Activated CD8-positive, alpha-beta T cell treated with anti-CD3 and anti-CD28 coated beads for 36 hours (primary cell): ENCODE measurements at places on chromosomes 7 and 10. TPM values are rescaled to one million over a fixed set of nuclear protein-coding genes. Genes with fewer than 3 reads are reported as not detected.
A peak's percentile ranks its signal among the peaks of the same experiment; 100 is the strongest.

The GPR85 gene
- not detected for total RNA-seq

The GRM8 gene
- not detected for total RNA-seq

The SLC39A12 gene
- total RNA-seq: not detected

DNA sequence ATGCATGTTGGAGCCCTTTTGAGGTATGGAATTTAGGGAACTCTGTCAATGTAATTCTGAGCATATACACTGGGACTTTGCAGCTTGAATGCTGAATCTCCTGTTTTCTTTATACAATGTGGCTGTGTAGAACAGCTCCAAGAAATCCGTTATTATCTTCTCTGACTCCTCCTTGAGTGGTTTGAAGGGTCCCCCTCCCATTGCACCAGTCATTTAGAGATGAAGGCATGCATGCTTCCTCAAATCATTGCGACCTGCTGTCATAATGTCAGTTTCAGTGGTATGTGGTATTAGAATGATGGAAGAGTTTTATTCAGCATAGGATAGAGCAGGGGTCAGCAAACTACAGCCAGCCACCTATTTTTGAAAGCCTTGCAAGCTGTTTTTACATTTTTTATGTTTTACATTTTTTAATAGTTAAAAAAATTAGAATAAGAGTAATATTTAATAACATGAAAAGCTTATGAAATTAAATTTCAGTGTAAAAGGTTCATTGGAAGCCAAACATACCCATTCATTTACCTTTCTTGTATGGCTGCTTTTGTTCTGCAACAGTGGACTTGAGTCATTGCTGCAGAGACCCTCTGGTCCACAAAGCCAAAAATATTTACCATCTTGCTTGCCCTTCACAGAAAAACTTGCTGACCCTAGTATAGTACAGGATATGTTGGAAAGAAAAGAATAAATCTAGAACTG is 8.1 kb downstream of the STK17A start:
- peak; percentile 77 for DNase-seq
- peak overlapping the region; percentile 46 for H3K4me3 ChIP-seq
- H3K27ac ChIP-seq: peak overlapping the region; percentile 86
- peaks cover 17% of the 10 kb centered on the region for H3K36me3 ChIP-seq
- no peaks in the 10 kb centered on the region for H3K27me3 ChIP-seq

DNA sequence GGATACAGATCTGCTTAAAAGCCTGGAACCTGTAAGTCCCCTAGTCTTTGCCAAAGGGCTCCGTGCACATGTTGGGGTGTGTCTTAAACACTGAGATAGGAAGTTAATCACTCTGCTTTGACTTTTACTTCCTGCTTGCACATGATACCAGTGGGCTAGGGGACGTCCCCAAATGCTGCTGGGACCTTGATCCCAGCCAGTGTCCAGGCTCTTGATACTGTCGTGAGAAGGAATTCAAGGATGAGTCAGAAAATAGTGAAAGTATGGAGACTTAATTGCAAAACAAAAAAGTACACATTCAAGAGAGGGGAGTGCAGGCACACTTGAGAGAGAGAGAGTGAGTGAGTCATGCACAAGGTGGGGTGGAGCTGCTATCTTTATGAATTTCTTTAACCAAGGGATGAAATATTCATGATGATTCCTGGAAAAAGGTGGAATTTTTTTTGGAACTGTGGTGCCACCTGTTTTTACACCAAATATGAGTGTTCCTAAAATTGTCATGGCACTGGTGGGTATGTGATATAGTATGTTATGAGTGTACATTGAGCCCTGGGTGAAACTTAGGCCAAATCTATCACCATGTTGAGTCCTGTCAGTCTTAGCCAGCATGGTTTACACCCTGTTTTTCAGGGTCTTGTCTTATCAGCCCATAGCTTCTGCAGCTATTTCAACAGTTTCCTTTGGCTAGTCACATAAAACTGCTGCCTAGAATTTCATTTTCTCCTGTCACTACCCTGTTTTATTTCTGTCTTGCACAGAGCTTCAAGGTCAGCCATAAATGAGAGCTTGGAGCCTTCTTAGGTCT is 88.3 kb upstream of the CYP26C1 start:
- no peak overlapping the region for H3K4me3 ChIP-seq
- DNase-seq: no peak
- no peaks in the 10 kb centered on the region for H3K27me3 ChIP-seq
- no peak overlapping the region for H3K27ac ChIP-seq

GRCh38 chr7:665736-666453 is 60.6 kb upstream of the DNAAF5 start:
- no peaks in the 10 kb centered on the region for H3K27me3 ChIP-seq

DNA sequence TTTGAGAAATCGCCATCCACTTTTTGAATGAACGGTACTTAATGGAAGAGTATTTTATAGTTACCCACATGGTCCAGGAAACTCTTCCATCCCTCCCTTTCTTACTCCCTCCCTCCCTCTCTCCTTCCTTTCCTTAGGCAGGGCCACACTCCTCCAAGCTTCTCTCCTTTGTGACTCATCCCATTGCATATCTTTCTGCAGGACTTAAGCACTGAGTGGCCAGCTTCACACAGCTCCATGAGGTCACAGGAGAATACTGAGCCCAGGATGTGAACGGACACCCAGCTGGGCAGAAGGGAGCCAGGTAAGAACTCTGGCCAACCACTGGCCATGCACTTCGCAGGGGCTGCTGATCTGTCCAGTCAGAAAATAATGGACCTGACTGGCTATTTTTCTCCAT is 189.7 kb upstream of the ADCY1 start:
- H3K4me1 ChIP-seq: no peaks in the 10 kb centered on the region
- no peak overlapping the region for H3K27ac ChIP-seq
- H3K4me3 ChIP-seq: no peak overlapping the region
- peaks cover 3% of the 10 kb centered on the region for H3K27me3 ChIP-seq
- no peaks in the 10 kb centered on the region for H3K36me3 ChIP-seq

DNA sequence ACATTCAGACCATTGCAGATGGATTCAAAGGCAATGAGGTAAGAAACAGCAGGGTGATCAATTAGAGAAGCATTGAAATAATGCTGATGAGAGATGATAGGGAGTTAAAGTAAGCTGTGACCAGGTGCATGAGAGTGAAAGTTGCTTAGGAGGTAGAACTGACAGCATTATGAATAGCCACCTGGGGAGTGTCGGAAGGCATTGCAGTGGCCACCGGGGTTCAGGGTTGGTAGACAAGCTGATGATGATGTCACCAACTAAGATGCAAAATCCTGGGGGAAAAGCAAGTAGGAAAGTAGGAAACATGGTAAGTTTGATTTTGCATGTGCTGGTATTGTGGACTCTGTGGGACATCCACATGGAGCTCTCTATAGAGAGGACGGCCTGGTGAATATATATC is 211.9 kb upstream of the ETV1 start:
- no peaks in the 10 kb centered on the region for H3K4me1 ChIP-seq
- H3K27me3 ChIP-seq: no peaks in the 10 kb centered on the region
- no peak for DNase-seq
- H3K36me3 ChIP-seq: no peaks in the 10 kb centered on the region
- H3K27ac ChIP-seq: no peak overlapping the region
